GM12865 (cell line): ENCODE measurements at places on chromosomes 16 and 17.

- peak; percentile 86 for DNase-seq
Measured at GRCh38 chr16:566475-567372, at the start of gene NHLRC4. Gene NHLRC4 (plus strand): TSS chr16:567005. CDS start chr16:568048, 1,043 bp downstream.

DNA sequence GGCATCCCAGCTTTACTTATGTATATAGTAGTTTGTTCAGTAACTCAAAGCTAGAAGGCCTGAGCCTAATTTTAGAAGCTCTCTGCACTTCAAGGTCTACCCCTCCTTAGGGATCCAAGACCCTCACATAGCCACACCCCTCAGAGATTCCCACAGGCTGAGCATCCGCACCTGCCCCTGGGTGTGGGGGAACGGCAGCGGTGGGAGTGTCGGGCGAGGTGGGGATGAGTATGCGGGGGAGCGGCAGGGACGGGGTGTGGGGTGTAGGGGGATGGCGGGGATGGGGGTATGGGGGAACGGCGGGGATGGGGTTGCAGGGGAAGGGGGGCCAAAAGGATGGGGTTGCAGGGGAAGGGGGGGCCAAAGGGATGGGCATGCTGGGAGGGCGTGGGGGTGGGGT lies 24.9 kb upstream of the BEAN1 start:
- no peak for DNase-seq

DNA sequence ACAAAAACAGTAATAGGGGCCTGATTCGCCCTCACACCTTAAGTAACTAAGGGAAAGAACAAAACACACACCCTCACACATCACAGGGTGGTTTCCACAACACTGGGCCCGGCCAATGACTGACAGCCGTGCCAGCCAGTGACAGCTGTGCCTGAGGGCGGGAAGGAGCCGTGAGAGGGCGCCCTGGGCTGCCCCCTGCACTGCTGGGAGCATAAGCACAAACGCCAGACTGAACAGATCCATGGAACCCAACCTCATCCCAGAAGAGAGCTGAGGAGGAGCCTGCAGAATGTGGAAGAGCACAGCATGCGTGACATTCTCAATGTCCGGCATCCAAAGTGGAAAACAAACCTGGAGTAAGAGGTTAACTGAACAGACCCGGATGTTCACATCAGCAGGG lies 16.0 kb downstream of the CSNK1D start:
- no peak for DNase-seq

DNA sequence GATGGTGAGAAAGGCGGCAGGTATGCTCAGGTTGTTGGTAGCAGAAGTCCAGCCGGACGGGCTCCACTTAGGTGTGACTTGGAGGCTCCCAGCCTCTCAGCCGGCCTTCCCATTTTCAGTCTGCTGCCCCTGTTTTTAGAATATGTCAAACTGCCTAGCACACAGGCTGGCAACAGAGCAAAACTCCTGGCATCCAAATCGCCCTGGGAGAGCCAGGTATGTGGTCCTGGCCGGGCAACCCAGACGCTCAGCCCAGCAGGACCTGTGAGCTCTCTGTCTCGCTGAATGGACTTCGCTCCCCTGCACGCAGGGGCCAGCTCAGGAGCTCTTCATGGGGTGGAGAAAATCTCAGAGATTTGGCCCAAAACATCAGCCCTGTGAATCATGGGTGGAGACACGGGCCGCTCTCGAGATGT lies 147.9 kb upstream of the CHMP6 start:
- DNase-seq: no peak

DNA sequence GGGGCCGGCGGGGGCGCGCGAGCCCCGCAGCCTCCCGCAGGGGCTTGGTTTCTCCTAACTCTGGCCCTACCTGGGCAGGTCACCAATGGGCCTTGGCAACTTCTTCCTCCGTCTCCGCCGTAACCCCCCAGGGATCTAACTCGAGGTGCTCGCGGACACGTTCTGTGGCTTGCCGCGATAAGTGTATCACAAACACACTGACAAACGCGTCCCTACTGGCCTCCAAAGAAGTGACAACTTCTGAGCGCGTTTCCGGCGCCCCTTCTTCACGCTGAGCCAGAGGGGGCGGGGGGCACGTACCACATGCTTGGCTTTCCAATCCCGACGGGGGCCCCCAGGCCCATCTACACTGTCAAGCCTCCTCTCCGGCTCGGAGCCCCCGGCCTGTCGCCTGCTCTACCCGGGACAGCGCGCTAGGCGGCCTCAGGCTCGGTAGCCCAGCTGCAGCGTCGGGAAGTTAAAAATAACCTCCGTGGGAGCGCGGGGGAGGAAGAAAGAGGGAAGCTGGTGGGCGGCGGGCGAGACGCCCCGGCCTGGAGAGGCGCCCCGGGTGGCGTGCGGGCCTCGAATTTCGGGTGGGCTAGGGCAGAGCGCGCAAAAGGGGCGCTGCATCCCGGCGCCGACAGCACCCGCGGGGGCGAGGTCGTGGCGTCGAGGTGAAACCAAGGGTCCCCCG lies 725 bp upstream of the SPHK1 start:
- DNase-seq: peak; percentile 70

- DNase-seq: no peak
Measured at GRCh38 chr17:7867881-7868329, 10.1 kb downstream of the CYB5D1 start.

DNA sequence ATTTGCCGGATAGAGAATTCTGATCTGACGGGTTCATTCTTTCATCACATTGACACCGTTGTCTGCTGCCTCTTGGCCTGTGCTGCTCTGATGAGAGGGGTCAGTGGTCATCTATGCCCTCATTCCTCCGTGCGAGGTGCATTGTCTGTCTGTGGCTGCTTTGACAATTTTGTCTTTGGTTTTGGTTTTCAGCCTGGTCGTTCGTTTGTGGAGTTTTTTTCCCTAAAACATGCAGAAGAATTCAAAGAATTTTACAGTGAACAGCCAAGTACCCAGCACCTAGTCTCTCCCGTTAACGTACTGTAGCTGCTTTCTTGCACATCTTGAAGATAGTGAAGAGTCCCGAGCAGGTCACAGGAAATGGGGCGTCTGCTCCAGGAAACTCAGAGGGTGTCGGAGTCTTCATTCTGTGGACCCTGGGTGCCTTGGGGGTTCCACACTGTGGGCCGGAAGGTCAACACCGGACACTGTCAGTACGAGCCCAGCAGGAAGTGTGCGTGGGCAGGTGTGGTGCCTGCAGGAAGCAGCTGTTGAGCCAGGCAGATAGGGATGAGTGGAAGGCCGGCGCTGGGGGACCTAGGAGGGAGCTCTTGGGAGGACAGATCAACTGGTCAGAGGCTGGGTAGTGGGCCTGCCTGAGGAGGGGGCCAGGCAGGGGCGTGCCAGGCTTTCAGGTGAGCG lies 28.2 kb downstream of the CRAMP1 start:
- DNase-seq: no peak

- DNase-seq: peak; percentile 52
Measured at GRCh38 chr16:85613604-85614337, 649 bp downstream of the GSE1 start.

DNA sequence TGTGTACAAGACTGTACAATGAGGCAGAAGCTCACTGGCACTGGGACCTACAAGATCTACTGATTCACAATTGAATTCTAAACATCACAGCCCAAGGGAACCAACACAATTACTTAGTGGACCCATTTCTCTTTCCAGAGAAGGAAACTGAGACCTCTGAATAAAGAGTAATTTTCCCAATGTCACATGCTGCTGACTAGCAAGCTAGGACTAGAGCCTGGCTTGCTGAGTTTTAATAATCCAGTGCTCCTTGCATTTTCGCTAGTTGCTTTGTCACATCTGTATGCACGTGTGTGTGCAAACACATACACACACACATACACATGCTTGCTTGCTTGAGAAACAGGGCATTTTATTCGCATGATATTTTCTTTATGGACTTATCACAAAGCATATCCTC lies 3.9 kb upstream of the LPO start:
- no peak for DNase-seq

DNA sequence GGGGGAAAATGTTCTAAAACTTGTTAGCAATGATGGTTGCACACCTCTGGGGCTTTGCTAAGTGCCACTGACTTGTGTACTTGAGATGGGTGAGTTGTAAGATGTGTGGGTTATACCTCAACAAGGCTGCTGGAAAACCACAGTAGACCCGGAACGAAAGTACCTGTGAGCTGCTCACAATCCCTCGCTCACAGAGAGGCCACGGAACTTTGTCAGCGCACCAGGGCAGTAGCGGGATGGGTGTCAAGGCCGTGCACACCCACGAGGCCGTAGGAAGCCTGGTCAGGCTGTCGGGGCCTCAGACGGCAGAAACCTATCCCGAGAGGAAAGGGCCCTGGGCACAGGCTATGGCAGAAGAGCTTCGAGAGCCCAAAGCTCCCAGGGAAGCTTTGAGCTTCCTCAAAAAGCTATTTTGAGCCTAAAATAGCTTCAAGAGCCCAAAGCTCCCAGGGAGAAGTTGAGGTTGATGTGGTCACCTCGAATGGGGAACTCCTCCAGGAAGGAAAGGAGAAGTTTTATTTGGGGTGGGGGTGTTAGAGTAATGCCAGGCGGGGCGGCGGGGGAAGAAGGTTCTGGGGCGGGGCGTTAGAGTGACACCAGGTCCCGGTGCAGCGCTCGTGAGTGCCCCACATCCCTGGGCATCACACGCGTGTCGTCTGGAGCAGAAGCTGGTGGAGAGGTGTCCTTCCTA lies 19.0 kb downstream of the CBFA2T3 start:
- no peak for DNase-seq

DNA sequence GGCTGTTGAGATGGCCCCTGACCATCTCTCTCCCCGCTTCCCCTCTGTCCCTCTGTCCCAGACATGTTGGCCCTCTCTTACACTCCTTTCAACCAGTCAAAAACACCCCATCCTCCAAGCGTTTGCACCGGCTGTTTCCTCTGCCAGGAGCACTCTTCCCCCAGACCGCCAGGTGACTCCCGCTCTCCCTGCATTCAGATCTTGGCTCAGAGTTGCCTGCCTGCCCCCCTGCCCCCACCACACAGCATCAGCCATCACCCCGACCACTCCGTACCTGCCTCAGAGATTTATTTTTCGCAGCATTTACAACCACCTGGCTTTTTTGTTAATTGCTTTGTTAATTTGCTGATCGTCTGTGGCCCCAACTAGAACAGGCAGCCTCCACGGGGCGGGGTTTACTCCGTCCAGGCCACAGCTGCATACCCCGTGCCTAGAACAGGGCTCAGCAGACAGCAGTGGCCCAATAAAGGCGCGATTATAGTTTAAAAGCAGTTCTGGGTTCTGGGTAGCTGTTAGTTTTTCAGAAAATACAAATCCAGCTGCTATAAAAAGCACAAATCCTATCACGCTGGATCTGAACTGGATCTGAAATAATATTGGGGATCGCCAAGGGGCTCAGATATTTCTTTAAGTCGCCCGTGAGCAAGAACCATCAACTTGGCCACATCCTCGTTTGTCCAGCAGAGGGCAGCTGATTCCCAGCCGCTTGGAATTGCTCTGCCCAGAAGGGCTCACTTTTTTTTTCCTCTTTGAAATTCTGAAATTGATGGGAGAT lies 173.6 kb downstream of the IRF8 start:
- DNase-seq: peak; percentile 66

GRCh38 chr17:72349491-72349995 lies 228.7 kb downstream of the SOX9 start:
- DNase-seq: no peak

GRCh38 chr16:23132775-23133463 lies 16.3 kb downstream of the USP31 start:
- no peak for DNase-seq

GRCh38 chr17:145671-146541 lies 8.5 kb downstream of the SCGB1C2 start:
- DNase-seq: no peak

DNA sequence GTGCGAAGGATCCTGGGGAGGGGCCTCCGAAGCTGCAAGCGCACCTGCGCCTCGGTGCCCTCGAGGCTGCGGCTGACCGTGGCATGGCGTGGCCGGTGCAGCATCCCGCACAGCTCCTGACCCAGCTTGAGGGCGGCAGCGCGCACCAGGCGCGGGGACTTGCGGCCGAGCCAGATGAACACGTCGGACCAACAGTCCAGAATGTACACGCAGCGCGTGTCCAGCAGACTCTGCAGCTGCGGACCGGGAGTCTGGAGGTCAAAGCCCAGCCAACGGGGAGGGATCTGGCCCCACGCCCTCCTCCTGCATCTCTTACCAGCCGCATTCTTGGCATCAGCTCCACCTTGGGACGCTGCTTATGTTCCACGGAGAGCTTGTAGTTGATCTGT lies 10.9 kb downstream of the FLII start:
- no peak for DNase-seq

- no peak for DNase-seq
Measured at GRCh38 chr17:75553295-75554110, 28.0 kb downstream of the LLGL2 start.

DNA sequence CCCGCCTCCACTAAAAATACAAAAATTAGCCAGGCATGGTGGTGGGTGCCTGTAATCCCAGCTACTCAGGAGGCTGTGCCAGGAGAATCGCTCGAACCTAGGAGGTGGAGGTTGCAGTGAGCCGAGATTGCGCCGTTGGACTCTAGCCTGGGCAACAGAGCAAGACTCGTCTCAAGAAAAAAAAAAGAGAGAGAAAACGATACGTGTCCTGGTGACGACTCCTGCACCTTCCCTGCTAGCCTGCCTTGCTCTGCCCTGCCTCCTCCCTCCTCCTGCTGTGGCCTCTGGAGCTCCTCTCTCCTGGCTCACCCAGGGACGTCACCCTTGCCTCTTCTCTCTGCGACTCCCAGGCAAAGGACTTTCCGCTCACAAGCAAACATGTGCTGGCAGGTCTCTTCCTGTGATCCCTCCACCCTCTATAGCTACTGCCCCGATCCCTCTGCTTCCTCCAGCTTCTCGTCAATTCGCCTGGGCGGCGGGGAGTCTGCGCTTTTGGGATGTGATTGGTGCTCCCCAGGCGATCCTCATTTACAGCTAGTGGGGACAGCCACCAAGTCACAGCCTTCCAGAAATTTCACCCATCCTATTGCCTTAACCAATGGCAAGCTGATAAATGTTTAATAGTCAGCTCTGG lies 25.5 kb upstream of the CBX4 start:
- no peak for DNase-seq

DNA sequence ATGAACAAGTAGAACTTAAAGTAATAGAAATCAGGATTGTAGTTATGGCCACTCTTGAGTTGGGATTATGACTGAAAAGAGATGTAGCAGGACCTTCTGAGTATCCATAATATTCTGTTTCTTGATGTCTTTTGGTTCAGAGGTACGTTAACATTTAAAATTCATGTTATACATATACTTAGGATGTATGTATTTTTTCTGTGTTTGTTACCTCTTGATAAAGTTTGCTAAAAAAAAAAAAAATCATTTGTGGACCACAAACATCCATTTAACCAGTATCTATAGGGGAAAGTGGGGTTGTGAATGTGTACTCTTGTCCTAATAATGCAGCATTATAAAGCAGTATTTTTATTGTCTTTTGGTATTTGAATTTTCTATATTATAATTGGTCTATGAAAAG lies 65.6 kb downstream of the BCAS3 start:
- DNase-seq: no peak

DNA sequence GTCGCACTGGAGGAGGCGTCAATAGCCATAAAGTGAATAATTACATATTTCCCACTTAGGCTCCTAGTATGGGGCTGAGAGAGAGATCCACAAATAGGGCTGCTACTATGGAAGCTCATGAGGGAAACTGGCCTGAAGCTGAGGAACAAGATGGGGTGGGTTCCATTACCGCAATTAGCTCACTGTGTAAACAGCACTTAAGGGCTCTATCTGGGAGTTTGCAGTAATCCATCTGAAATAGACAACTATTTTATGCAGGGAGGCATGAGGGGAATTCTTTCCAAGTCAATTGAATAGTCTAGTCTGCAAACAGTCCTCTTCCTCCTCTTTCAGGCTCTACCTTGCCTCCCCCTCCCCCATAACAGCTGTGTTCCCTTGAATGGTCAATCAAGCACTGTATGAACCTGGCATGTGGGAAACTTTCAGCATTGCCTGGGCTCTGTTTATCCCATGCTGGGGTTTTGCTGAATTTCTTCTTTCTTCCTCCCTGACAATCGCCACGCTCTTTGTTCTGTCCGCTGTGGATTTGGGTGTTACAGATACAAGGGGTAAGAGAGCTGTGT lies 56.1 kb upstream of the MAF start:
- DNase-seq: no peak
